ENCODE measurements at places on chromosomes 5 and 9. TPM values are rescaled to one million over a fixed set of nuclear protein-coding genes. Genes with fewer than 3 reads are reported as not detected.

DNA sequence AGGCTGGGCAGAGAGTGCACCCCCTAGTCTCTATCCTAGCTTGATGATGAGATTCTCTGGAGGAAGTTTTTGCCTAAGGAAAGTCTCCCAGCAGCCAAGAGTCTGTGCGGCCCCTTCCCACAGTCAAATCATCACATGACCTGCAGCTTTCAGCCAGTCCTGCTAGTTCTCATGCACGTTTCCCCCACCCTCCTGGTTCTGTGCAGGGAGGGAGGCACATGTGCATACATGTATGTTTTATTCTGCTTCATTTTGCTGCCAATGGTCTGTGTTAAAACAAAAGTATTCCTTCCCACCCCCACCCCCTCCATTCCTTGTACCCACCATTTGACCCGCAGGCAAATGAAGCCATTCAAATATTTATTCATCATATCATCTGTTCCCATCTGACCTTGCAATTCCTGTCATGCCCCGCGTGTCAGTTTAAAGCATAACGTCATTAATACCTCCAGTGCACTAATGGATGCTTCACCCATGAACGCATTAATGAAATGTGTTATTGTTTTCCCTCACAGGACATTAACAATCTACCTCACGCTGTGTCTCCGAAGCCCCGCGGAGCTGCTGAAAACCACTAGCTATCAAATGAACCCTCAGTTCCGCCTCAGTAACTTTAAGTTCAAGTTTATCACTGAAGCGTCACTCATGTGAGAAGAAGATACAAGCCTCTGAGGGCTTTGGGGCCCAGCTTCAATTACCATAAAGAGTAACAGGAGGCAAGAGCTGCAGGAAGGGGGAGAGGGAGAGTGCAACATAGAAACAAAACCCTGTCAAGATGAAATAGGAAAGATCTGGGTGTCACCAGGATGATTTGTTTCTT is 139.6 kb downstream of the RASEF start:
- H3K4me3 ChIP-seq = no peak overlapping the region
- no peaks in the 10 kb centered on the region for H3K36me3 ChIP-seq
- DNase-seq = peak; percentile 70
- H3K27me3 ChIP-seq = no peaks in the 10 kb centered on the region
- H3K27ac ChIP-seq = no peak overlapping the region

GRCh38 chr9:137969685-137970084 is 92.1 kb downstream of the CACNA1B start:
- no peaks in the 10 kb centered on the region for H3K36me3 ChIP-seq
- no peak overlapping the region for H3K27ac ChIP-seq
- peaks cover 57% of the 10 kb centered on the region for H3K27me3 ChIP-seq
- DNase-seq = no peak
- no peak overlapping the region for H3K4me3 ChIP-seq

GRCh38 chr9:86767373-86767772 is 179.9 kb downstream of the GAS1 start:
- H3K4me3 ChIP-seq = peak overlapping the region; percentile 15
- H3K27me3 ChIP-seq = no peaks in the 10 kb centered on the region
- H3K4me1 ChIP-seq = peaks cover 25% of the 10 kb centered on the region
- DNase-seq = no peak

DNA sequence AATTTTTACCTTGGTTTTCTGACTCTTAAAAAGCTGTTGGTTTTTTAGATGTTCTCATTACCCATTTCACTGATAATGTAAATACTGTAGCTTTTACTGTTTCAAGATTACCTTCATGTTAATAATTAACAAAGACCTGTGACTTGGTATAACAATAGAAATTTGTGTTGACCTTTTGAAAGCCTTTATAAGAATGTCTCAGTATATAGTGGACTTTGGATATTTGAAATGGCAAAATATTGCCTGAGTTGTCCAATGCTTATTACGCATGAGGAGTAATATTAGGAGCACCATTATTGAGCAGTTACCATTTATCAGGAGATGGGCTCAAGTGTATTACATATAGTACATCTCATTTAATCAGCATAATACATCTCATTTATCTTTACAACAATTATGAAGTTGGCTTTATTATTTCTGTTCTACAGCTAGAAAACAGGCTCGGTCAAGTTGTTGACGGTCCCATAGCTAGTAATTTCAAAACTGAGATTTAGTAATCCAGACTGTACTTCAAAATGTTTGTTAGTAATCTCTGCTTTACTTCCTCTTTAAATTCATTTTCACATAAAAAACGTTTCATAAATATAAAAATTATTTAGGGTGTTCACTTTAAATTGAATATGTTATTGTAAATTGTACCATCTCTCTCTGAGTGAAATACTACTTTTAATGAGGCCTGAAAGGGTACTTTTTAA is 50.7 kb upstream of the FKTN start:
- no peak for DNase-seq
- no peaks in the 10 kb centered on the region for H3K4me1 ChIP-seq
- H3K27me3 ChIP-seq = no peaks in the 10 kb centered on the region
- no peak overlapping the region for H3K27ac ChIP-seq

DNA sequence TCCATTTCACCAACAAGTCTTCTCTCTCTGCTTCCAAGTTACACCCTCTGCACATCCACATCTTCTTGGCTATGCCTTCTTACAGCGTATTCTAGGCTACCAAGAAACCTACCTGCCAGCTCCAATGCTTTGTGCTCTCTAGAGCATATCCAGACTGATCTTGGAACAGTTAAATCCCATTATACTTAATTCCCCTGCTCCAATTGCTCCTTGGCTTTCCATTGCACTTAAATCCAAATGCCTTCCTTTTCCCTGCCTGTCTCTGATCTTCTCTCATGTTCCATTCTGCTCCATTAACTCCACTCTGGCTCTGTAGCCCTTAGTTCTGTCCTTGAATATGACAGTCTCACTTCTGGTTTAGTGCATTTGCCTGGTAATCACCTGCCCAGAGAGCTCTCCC is 322.4 kb downstream of the LRRC70 start:
- no peaks in the 10 kb centered on the region for H3K27me3 ChIP-seq
- H3K27ac ChIP-seq = no peak overlapping the region
- no peak overlapping the region for H3K4me3 ChIP-seq
- no peak for DNase-seq
- H3K36me3 ChIP-seq = no peaks in the 10 kb centered on the region

DNA sequence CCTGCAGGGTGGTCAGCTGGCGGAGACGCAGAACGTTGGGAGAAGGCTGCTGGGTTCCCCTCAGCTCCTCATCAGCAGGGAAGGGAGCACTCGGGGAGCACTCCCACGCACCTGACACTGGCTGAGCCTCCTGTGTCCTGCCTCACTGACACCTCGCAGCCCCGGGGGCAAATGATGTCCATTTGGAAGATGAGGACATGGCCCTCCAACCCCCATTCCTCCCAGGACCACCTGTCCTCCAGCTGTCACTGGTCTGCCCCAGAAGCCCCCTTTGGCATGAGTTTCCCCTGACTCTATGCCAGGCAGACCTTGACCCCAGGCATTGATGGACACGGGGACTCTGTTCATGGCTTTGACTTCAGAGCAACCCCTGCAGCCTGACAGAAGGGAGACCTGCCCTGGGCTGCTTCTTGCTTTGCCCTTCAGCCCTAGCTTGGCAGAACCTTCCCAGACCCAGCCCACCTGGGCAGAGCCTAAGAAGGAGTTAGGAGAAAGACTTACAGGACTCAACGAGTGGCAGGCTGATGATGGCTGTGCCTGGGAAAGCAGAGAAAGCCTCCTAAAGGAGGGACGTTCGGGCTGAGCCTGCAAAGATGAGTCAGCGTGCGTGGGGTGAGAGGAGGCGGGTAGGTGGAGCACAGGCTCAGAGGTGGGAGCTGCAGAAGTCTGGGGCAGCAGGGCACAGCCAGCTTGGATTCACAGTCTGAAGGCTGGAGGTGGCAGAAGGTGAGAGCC is 90.6 kb downstream of the LMX1B start:
- 0 out of 2 replicates have a peak overlapping the region, but pooled peaks have one; percentile 32 for H3K4me3 ChIP-seq
- H3K27me3 ChIP-seq = peaks cover 33% of the 10 kb centered on the region

DNA sequence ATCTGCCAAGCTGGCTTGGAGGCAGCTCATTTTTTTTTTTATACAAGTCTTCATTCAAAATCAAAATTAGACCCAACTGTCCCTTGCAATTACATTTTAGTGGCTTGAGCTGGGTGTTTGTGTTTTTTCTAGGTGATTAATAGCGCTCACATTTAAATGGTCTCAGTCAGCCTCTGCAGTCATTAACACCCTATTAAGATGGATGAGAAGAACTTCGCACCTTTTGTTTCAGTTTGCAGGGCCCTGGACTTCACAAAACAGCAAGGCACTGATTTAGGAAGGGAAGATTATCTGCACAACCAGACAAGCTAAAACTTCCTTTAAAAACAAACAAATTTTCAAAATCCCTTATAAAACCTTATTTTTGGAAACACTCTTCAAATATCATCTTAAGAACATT is 374.8 kb downstream of the EFNA5 start:
- no peaks in the 10 kb centered on the region for H3K36me3 ChIP-seq
- H3K27me3 ChIP-seq = no peaks in the 10 kb centered on the region
- no peak for DNase-seq
- H3K4me3 ChIP-seq = no peak overlapping the region
- H3K27ac ChIP-seq = no peak overlapping the region

DNA sequence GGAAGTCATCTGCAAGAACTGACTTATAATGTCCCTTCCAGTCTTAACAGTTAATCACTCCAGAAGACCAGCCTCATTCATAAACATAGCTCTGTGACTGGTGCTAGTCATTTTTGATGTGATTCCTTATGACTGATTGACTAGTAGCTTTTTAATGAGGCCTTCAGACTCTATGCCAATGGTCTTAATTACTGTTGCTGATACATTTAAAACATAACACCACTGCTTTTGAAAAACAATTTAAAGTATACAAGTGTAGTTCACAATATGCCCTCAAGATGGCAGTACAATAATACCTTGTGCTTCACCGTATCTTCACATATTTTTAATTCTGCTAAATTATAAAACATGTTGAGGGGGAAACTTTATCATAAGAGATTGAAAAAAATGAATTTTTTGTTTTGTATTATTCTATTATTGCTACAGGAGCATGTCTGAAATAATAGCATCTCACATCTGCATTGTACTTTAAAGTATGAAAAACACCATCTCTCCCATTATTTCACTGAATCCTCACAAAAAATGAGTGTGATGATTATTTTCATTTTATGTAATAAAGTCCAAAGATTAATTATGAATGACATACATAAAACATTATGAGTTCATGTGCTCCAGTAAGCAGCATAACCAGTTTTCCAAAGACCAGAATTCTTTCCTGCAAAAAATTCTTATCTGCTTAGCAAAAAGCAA is 55.2 kb upstream of the SHISAL2B start:
- no peak overlapping the region for H3K4me3 ChIP-seq
- no peaks in the 10 kb centered on the region for H3K4me1 ChIP-seq
- H3K27me3 ChIP-seq = no peaks in the 10 kb centered on the region
- DNase-seq = no peak
- H3K36me3 ChIP-seq = no peaks in the 10 kb centered on the region

DNA sequence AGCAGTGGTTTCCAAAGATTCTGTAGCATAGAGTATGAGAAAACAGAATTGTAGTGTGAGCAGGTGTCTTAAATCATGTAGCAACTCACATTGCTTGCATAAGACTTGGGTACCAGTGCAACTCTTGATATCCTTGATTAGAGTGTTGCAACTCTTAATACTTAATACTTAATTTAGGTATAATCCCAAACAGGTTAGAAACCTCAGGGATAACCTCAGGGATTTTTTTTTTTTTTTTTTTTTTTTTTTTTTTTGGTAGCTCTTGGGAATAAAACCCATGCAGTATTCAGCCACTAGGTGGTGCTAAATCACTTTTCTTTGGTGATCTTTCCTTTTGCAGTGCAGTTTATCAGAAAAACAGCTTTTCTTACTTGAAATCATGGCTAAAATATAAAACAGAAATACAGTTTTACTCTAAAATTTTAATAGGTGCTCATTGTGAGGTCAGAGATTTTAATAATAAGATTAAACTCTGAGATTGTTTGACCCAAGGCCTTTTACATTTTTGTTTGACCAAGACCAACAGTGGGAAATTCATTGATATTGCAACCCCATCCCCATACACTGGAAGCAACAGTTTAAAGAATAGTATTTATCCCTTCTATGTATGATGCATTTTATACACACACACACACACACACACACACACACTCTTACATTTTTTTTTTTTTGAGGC is 55.3 kb downstream of the ERAP1 start:
- H3K27me3 ChIP-seq = no peaks in the 10 kb centered on the region
- H3K4me3 ChIP-seq = no peak overlapping the region
- DNase-seq = no peak
- peaks cover 39% of the 10 kb centered on the region for H3K36me3 ChIP-seq

GRCh38 chr5:141517880-141518617 is 29.2 kb downstream of the PCDHGC5 start:
- DNase-seq = no peak
- H3K27ac ChIP-seq = no peak overlapping the region
- H3K4me3 ChIP-seq = no peak overlapping the region
- peaks cover 43% of the 10 kb centered on the region for H3K4me1 ChIP-seq

- DNase-seq = no peak
- H3K4me3 ChIP-seq = no peak overlapping the region
- no peaks in the 10 kb centered on the region for H3K27me3 ChIP-seq
- H3K36me3 ChIP-seq = no peaks in the 10 kb centered on the region
- H3K4me1 ChIP-seq = no peaks in the 10 kb centered on the region
Observed at GRCh38 chr9:18705796-18706392, 231.9 kb downstream of the ADAMTSL1 start.

- no peak overlapping the region for H3K27ac ChIP-seq
- no peaks in the 10 kb centered on the region for H3K4me1 ChIP-seq
- H3K36me3 ChIP-seq = no peaks in the 10 kb centered on the region
- H3K4me3 ChIP-seq = no peak overlapping the region
- DNase-seq = no peak
Observed at GRCh38 chr5:89105171-89105695, 222.2 kb upstream of the MEF2C start.

DNA sequence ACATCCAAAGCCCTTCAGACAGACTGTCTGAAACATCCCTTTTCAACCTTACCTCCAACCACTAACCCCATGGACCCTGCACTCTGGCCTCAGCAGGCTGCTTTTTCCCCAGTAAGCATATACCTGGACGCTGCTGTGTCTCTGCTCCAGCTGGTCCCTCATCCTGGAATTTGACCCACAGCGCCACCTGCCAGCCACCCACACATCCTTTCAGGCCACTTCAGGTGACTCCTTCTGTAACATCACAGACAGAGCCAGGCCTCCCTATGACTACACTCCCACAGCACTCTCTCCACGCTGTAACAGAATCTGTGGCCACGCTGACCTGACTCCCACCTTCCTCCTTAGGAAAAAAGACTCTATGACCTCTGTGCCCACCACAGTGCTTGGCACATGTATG is 3.4 kb downstream of the MGAT1 start:
- H3K27me3 ChIP-seq = no peaks in the 10 kb centered on the region
- no peak for DNase-seq
- no peak overlapping the region for H3K27ac ChIP-seq
- peaks cover 26% of the 10 kb centered on the region for H3K4me1 ChIP-seq
- no peak overlapping the region for H3K4me3 ChIP-seq

- H3K27ac ChIP-seq = no peak overlapping the region
- H3K36me3 ChIP-seq = no peaks in the 10 kb centered on the region
- no peaks in the 10 kb centered on the region for H3K27me3 ChIP-seq
Observed at GRCh38 chr5:98593418-98593817, 180.0 kb upstream of the RGMB start.

Gene HAUS6
- total RNA-seq = 19.1 TPM

Gene GABRA1
- total RNA-seq = not detected

Gene SUSD3
- 8.7 TPM for total RNA-seq

Gene ACTBL2
- 1.5 TPM for total RNA-seq

Gene TMED7
- 70.7 TPM for total RNA-seq

Gene C9orf85
- total RNA-seq = 19.0 TPM

Gene KIAA0825
- 1.9 TPM for total RNA-seq

Gene SPINK6
- not detected for total RNA-seq

Gene CYSRT1
- 9.0 TPM for total RNA-seq

Gene CNTNAP3B
- total RNA-seq = 0.24 TPM

Gene C5orf52
- not detected for total RNA-seq

Gene PCDHB11
- total RNA-seq = not detected
